ENCODE measurements at places on chromosomes 16 and 17.

DNA sequence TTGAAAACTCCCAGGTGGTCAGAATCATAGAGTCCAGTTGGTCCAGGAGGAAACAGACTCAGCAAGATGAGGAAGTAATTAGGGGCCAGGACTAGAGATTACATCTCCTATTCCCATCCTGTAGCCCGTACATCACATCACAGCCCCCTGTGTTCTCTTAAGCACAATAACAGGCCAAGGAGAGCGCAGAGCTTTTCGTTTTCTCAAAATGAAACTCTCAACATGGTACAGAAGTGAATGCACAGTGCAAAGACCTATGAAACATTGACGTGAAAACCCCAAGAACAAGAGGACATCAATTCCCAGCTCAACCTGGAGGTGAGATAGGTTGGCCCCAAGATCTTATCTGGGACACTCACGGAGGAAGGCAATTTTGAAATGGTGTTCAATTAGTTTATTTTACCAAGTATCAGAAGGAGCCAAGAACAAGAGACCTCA, 9.0 kb downstream of the PIK3R5 start:
- DNase-seq = no peak

DNA sequence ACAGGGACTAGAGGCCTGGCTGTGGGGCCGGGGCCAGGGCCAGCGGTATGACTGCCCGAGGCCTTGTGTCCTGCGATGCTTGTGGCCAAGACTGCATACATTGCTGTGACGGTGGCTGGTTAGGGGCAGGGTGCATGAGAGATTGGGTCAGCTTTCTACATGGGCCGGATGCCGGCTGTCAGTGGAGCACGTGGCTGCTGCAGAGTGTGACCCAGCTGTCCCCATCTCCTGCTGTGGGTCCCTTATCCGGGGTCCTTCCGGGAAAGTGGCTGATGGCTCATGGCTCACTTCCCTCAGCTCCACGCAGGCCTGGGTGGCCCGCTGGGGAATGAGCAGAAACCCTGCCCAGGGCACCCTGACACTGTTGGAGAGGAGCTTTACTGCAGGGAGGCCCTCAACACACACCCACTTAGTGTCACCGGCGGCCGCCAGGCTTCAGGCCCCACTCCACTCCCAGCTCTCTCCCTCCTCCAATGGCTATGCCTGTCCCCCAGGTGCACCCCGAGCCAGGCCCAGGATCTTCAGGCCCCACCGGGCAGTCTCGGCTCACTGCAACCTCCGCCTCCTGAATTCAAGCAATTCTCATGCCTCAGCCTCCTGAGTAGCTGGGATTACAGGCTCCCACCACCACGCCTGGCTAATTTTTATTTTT, 808 bp upstream of the RGS11 start:
- DNase-seq = no peak

DNA sequence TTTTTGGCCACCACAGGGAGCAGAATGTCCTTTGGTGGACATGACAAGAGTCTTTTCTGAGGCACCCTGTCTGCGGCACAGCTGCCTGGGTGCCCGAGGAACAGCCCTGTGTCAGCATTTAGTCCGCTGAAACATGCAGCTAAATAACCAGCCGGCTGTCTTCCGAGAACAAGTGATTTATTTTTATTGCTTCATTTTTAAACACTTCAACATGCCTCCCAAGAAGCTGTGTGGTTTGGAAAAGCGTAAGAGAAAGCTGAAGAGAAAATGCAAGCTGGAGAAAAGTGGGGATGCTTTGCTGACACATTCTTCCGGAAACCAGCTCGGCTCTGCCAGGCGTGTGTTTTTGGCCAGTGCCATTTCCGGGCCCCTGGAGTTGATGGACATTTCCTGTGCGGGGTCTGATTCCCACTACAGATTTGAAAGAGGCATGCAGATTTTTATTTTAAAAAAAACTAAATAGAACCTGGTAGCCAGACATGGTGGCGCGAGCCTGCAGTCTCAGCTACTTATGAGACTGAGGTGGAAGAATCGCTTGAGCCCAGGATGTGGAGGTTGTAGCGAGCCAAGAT, 94.7 kb downstream of the SEC14L1 start:
- no peak for DNase-seq

GRCh38 chr16:67111951-67112444, 2.3 kb downstream of the PHAF1 start:
- no peak for DNase-seq

DNA sequence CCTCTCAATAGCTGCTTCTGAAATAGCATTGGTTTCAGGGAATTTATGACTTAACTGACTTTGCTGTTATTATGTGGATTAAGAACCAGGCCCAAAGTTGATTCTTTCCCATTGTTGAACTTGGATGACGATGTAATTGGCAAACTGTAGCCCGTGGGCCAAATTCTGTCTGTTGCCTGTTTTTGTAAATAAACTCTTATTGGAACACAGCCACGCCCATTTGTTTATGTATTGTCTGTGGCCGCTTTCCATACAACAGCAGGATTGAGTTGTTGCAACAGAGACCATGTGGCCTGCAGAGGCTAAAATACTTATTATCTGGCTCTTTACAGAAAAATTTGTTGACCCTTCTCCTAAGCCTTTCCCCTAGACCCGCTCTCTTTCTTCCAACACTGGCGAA, 31.6 kb downstream of the NTN1 start:
- no peak for DNase-seq

DNA sequence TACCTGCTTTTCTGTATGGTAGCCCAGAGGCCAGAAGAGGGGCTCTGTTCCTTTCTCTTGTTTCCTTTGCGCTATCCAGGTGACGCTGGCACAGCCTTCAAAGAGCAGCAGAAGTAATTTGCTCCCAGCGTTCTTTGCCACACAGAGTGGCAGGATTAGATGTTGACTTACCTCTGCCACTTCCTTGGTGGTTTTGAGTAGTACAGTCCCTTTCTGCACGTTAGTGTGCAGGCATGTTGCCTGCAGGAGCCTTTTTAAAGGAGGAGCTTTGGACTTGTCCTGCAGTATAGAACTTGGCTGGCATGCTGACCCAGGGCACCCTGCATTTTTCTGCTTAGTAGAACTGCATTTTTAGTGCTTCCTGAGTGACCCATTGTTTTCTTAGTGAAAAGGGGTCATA, at the start of gene ABCC11:
Gene ABCC11, minus strand, starts transcription at position 229 of the 400 bp plus-strand sequence. CDS start 15,618 bp downstream, outside the sequence.
- DNase-seq = no peak

DNA sequence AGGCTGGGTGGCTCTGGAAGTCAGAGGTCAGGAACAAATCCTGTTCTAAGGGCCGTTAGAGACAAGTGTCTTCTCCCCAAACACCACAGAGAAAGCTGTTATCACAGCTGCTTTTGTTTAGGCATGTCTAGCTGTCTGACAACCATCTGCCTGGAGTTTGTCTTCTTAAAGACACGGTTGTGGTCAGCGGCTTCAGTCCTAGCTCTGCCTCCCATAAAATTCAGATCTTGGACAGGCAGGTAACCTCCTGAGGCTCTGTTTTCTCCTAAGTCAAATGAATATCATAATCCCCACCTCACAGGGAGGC, 2.3 kb upstream of the ITGA3 start:
- no peak for DNase-seq

DNA sequence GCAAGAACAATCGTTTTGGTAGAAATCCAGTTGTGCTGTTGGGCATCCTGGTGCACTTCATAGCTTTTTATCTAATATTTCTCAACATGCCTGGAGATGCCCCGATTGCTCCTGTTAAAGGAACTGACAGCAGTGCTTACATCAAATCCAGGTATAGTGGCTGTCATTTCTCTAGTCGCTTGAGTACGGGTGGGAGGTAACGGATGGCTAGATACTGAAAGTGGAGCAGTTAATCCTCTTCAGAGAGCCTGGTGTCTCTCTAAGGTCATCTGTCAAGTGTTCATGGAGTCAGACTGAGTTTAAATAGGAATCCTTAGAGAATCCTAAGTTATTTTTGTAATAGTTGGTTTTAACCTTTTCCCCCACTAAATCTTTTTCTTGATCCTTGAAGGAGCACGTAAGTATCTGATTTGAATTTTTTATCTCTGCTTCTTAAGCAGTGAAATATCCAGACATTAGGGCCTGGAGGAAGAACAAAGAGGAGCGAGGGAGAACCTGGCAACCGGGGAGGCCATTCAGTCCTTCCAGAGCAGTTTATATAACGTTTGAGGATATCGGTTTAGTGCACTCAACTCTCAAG, 37.2 kb downstream of the MFSD11 start:
- no peak for DNase-seq

- DNase-seq = no peak
Observed at GRCh38 chr17:6153375-6153774, 83.2 kb downstream of the WSCD1 start.

GRCh38 chr16:55367866-55368603, 44.0 kb downstream of the IRX6 start:
- DNase-seq = no peak

DNA sequence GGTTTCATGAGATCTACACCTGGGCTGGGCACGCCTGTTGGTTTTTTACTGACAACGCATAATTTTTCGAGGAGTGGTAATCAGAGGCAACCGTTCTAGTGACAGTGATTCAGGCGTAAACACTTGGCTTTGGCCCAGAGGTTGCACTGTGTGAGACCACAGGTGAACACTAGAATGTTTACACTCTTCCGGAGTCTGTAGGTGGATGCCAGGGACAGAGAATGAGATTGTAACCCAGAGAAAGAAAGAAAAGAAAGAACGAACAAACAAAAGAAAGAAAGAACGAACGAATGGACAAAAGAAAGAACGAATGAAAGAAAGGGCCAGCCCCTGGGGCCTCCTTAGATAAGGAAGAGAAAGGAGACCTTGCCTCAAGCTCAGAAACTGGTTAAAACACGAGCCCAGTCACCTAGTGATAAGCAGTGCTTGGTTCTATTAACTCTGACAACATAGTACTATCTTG, 113.2 kb downstream of the PRKCB start:
- DNase-seq = no peak

DNA sequence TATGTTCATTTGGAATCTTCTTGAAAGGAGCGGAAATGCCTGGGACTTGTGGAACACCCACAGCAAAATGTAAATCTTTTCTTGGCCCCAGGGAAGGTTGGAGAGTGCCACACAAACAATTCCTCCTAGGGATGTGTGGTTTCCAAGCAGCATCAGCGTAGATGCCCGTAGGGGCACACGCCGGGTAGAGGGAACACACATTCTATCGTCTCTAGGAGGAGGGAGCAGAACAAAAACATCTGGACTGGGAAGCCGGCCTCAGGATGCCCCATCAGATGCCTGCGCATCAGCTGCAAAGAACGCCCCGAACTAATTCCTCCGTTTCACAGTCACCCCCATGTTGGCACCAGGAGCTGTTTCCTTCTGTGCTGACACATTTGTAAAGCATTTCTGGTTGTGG, 357.9 kb upstream of the ZFHX3 start:
- DNase-seq = no peak

- no peak for DNase-seq
Observed at GRCh38 chr17:50260501-50260911, 13.8 kb upstream of the TMEM92 start.

DNA sequence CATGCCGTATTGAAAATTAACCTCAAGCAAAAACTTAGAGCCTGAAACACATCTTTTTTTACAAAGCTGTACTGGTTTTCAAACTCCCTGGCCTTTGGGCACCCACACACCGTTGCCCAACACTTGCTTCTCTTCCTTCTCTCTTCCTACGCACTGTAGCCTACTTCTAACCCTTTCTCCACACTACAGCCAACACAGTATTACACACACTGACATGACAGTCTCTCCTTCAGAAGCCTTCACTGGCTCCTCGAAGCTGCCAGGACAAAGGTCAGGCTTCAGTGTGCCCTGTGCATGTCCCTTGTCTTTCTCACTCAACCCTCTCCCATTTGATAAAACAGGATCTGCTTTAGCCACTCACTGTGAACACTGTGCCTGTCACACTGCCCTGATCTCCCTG, 8.0 kb downstream of the FANCA start:
- DNase-seq = no peak

DNA sequence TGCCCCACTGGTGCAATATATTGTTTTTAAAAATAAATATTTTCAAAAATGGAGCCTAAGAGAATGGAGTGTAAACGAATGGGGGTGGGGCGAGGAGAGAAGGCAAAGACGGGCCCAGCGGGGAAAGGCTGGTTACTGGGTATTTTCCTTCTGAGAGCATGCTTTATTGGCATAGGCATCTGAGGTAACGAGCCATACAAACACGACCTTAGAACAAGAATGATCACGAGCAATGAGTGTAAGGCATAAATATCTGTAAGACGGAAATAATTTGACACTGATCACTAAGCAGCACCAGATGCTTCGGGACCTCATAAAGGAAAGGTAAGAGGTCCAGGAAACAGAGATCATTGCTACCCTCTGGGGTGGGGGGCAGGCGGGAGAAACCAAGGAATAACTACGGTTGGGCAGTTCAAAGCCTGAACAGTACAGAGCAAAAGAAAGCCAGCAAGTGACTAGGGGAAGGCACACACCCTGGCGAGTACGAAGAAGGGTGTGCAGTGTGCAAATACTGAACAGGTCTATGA, 959 bp downstream of the SSH2 start:
- peak; percentile 2 for DNase-seq

GRCh38 chr17:28610376-28610775, 3.6 kb downstream of the RSKR start:
- DNase-seq = no peak

DNA sequence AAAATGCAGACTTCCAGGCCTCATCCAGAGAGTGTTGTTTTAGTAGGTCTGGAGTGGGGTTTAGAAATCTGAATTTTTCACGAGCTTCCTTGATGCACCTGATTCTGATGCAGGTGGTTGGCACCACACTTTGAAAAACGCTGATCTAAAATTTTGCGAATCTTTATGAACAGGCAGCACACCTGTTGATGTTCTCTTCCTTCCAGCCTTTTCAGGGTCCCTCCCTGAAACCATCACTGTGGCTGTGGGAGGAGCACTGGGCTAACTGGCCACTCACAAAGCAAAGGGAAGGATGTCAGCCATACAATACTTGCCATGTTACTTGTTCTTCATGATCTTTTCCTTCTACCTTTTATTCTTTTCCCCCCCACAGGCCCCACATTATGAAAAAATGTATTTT, 14.2 kb downstream of the LDAF1 start:
- no peak for DNase-seq

GRCh38 chr16:53576210-53576609, 73.2 kb upstream of the AKTIP start:
- DNase-seq = no peak

- no peak for DNase-seq
Observed at GRCh38 chr17:56917559-56918296, 3.9 kb upstream of the TRIM25 start.
